ENCODE measurements at places on chromosomes 11 and 22. TPM values are rescaled to one million over a fixed set of nuclear protein-coding genes. Genes with fewer than 3 reads are reported as not detected.

Gene CABP7
- total RNA-seq: not detected

DNA sequence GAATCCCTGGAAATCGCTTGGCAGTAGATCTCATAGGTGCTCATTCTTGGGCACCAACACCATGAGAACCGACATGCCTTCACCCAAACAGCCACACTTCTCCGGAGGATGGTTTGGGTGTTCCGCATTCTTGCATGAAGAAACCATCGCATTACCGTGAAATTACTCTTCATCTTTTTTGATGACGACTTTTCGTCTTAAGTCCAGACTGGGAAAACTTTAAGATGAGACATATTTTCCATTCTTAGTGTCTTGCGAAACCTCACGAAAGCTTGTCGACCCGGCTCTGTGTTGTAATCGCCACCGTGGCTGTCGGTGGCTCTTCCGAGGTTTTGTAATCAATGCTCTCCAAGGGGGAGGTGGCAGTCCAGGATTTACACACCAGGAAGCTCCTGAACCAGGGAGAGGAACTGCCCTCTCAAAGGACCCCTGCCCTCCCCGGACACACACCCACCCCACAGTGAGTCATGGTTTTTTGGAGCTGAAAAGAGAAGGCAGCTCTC lies 1.7 kb downstream of the TOM1 start:
- no peak for DNase-seq

Gene ISX
- total RNA-seq: not detected

Gene CDC42EP1
- 22.6 TPM for total RNA-seq
